ENCODE measurements at places on chromosomes 11 and 22.

DNA sequence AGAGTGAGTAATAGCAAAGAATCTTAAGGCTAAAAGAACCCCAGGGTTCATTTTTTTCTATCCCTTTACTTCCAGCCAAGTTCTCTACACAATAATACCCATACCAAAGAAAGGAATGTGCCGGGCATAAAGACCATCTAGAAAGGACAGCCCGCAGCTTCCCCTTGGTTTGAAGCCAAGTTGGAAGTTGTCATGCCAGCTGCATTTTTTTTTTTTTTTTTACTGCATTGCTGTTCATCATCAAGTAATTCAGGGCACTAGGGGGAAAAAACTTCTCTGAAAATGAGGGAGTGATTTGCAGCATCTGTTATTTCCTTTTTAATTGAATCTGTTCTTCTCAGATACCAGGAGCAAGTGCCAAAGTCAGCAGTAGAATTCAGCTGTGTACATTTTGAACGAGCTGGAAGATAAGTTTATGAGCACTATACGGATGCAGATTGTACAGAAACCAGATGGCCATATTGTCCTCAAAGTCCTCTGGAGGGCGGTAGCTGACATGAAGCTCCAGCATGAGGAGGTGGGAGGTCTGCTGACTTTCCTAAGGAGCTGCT, 56.4 kb downstream of the UBASH3B start:
- peak; percentile 29 for DNase-seq

- no peak for DNase-seq
These were observed 12.8 kb upstream of the NUCB2 start for GRCh38 chr11:17263769-17264168.

- DNase-seq = no peak
These were observed 31.2 kb downstream of the TREH start for GRCh38 chr11:118648291-118648690.

GRCh38 chr11:27129686-27130085, 89.1 kb downstream of the BBOX1 start:
- no peak for DNase-seq

DNA sequence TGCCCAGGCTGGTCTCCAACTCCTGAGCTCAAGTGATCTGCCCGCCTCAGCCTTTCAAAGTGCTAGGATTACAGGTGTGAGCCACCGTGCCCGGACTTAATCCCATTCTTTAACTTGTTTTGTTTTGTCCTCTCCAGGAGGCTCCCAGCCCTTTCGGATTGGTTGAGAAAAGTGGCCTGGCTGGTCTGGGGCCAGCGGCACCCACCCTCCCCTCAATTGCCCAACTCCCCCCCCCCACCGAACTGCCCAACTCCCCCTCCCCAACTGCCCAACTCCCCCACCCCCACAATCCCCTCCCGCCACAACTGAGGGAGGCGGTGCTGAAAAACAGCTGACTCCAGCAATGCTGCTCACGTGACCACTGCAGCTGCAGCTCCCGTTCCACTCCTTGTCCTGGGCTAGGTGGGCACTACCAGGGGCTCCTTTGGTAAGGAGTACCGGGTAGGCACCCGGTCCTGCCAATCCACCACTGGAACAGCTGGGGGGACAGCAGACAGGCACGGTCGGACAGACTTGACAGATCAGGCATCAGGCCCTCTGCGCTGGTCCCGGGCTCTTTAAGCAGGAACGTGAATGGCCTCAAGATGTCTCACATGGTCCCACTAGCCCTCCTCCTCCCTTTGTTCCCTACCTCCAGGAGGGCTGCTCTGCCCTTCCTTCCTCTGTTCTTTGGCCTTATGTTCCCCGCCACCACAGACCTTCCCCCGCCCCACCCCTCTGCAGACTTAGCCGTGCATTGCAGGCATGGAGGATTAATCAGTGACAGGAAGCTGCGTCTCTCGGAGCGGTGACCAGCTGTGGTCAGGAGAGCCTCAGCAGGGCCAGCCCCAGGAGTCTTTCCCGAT, at the start of gene TCN2:
TSS of gene TCN2 (plus strand) at position 720 of the 845 bp plus-strand sequence. CDS start 158 bp downstream, outside the sequence.
- peak; percentile 88 for DNase-seq

DNA sequence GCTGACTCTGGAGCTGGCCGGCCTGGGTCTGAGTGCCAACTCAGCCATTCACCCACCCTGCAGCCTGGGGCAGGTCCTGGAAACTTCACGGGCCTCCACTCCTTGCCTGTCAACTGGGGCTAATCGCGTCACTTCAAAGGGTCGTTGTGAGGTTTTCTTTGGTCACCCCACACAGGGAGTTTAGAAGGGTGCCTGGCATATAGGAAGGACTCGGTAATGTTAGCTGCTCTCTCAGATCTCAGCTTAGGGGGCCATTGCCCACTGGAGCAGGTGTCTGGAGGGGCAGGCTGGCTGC, 7.3 kb downstream of the INCENP start:
- DNase-seq = no peak

DNA sequence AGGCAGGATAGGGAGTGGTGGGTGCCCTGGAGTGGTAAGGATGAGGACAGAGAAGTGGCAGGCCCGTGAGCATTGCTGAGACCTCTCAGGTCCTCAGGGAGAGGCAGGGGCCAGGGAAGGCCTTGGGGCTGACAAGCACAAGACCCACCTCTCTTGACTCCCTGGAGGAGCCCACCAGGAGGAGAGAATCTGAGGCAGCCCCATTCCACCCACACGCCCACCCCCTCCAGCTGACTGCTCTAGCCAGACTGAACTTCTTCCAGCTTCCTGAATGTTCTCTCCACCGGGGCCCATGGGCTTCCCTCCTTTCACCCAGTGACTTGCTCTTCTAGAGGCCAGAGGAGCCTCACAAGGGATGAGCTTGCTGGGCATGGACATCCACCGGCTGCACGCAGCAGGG, 1403.0 kb downstream of the BRD1 start:
- no peak for DNase-seq

- DNase-seq = no peak
These were observed 1455.3 kb downstream of the BRD1 start for GRCh38 chr22:48372390-48372789.

- no peak for DNase-seq
These were observed 6.0 kb downstream of the KMT2A start for GRCh38 chr11:118442301-118442700.

DNA sequence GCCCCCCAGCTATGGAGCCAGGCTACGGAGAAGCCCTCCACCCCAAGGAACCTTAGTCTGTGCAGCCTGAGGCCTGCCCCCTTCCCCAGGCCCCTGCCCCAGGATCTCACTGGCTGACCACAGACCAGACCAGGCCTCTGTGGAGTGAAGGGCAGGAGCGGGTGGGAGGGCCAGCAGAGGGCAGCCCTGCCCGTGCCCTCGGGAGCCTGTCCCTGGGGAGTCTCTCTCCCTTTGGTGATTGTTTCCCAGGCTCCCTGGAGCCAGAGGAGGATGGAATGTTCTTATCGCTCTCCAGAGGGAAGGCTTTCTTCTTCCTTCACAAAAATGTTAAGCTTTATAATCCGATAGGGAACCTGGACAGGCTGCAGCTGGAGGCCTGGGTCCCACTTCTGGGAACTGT, 455.3 kb downstream of the SOX6 start:
- DNase-seq = no peak

DNA sequence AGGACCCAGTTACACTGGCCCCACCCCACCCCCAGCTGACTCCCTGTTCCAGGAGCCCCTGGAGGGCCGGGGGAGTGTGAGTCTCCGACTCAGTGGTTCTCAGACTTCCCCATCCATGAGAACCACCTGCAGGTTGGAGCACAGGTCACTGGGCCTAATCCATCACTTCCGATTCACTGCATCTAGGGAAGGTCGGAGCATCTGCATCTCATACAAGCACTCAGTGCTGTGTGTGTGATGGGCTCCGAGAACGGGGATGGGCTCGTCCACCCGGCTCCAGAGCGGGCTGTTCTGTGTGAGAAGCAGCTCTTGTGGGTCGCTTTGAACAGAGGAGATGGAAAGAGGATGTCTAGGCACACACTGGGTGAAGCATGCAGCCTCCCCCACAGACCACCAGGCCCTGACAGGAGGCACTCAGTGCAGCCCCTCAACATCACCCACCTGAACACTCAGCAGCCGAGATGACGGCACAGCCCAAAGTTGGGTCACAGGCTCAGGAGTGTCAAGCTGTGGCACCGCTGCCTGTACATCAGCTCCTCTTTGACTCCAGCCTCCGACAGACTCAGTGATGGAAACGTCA, 541.4 kb downstream of the BRD1 start:
- DNase-seq = no peak

GRCh38 chr11:12161137-12161536, 50.7 kb downstream of the MICAL2 start:
- DNase-seq = no peak

GRCh38 chr22:35526333-35526979, 14.2 kb upstream of the RASD2 start:
- no peak for DNase-seq

GRCh38 chr11:130369713-130370112, 55.0 kb upstream of the ZBTB44 start:
- DNase-seq = peak; percentile 82

DNA sequence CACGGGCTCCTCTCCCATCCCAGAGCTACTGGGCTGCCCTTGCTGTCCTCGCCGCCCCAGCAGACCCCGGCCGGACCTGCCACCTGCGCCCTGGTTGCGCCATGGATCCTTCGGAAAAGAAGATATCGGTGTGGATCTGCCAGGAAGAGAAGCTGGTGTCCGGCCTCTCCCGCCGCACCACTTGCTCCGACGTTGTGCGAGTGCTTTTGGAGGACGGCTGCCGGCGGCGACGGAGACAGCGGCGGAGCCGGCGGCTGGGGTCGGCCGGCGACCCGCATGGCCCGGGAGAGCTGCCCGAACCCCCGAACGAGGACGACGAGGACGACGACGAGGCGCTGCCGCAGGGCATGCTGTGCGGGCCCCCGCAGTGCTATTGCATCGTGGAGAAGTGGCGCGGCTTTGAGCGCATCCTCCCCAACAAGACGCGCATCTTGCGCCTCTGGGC, 382 bp downstream of the RASSF10 start:
- DNase-seq = no peak

- DNase-seq = no peak
These were observed 55.7 kb downstream of the ARHGAP8 start for GRCh38 chr22:44807915-44808690.

- no peak for DNase-seq
These were observed 12.3 kb downstream of the NARS2 start for GRCh38 chr11:78562398-78562797.

- no peak for DNase-seq
These were observed 2.6 kb downstream of the KLHDC7B start for GRCh38 chr22:50548040-50548920.

GRCh38 chr11:118148856-118149255, 3.8 kb downstream of the SCN4B start:
- no peak for DNase-seq

- peak; percentile 79 for DNase-seq
These were observed 704.1 kb upstream of the CCDC90B start for GRCh38 chr11:83990160-83990733.

DNA sequence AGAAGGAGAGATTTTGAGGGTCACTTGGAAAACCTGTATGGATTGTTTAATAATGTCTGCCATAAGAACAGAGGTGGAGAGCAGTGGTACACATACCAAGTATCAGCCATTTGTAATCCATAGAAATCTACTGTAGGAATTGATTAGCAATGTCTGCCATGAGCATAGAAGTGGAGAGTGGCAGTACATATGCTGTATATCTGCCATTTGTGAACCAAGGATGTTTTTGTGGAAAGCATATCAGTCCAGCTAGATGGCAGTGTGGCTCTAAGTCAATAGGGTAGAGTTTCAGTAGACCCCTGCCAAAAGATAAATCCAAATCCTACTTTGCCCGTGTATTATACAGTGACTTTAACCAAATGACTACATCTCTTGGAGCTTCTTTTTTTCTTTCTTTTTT, 82.9 kb upstream of the SEZ6L start:
- DNase-seq = peak; percentile 47

GRCh38 chr11:69231466-69232018, 62.4 kb upstream of the MYEOV start:
- DNase-seq = no peak

DNA sequence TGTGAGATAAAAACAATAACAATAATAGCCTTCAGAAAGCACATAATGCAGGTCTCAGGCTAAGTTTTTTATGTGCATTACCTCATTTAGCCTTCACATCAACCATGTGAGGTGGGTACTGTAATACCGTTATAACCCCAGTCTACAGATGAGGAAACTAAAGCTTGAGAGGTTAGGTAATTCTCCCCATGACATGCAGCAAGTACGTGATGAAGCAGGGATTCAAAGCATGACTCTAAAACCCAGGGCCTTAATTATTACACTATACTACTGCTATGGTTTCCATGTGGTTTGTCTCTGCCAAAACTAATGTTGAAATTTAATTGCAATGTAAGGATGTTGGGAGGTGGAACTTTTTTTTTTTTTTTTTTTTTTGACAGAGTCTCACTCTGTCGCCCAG, 37.7 kb upstream of the FDX1 start:
- DNase-seq = no peak

- no peak for DNase-seq
These were observed 369.3 kb upstream of the SYN3 start for GRCh38 chr22:33427461-33427860.

Data from Ammon's horn (tissue), 1 donor.